Upper lobe of right lung (tissue), 1 donor: ENCODE measurements at places on chromosomes 16 and 17. TPM values are rescaled to one million over a fixed set of nuclear protein-coding genes. Genes with fewer than 3 reads are reported as not detected.

- no peak overlapping the region for H3K27ac ChIP-seq
- no peaks in the 10 kb centered on the region for H3K36me3 ChIP-seq
- no peaks in the 10 kb centered on the region for H3K27me3 ChIP-seq
- H3K4me3 ChIP-seq, result no peak overlapping the region
Observed at GRCh38 chr16:68466174-68466573, 17.9 kb upstream of the SMPD3 start.

The MRPL38 gene
- 85.5 TPM for total RNA-seq

DNA sequence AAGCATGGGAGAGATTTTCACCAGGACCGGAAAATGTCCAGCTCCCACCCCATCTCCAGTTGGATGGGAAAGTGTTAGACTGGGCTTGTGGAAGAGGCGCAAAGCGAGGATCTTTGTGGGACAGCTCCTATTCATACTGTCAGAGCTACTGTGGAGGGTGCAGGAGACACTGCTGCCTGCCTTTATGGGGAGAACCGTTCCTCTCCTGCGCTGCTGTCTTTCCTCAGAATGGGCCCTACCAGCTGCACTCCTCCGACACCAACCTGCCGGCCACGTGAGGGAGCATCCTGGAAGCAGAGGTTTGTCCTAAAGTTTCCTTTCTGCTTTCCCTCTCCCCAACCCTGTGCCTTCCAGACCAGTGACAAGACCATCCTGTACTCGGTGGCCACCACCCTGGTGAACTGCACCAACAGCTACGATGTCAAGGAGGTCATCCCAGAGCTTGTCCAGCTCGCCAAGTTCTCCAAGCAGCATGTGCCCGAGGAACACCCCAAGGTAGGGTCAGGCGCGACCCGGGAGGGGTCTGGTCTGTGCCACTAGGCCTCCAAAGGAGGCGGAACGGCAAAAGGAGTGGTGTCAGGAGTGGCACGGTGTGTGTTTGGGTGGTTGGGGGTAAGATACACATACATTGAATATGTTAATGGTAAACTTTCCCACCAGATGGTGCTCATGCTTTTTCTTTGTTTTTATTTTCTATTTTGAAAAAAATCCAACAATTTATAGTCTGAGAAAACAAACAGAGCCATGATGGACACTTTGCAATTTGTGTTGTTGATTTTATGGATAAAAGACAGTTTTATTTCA, 23.0 kb downstream of the SLC35G3 start:
- no peak for DNase-seq
- no peak overlapping the region for H3K27ac ChIP-seq
- peaks cover 8% of the 10 kb centered on the region for H3K4me1 ChIP-seq
- no peak overlapping the region for H3K4me3 ChIP-seq

DNA sequence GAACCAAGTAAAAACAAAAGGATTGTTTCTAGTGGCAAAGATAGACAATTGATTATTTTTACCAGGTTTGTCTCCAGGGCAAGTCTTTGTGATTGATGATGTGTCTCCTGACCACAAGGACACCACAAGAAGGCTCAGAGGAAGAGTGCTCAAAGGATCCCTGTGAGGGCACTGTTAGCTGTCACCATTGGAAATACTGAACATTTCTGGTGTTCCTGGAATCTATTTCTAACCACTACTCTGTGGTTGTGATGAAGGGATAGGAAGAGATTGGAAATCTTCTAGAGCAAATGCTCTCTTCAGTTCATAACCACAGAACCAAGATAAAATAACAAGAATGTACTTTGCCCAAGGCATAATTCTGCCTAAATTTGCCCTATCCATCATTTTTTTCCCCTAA, 15.3 kb downstream of the RNF43 start:
- H3K27ac ChIP-seq, result no peak overlapping the region
- DNase-seq, result no peak
- no peaks in the 10 kb centered on the region for H3K4me1 ChIP-seq
- H3K4me3 ChIP-seq, result no peak overlapping the region
- no peaks in the 10 kb centered on the region for H3K36me3 ChIP-seq

The TP53TG3F gene
- not detected for total RNA-seq

The SLC5A2 gene
- 3.1 TPM for total RNA-seq

DNA sequence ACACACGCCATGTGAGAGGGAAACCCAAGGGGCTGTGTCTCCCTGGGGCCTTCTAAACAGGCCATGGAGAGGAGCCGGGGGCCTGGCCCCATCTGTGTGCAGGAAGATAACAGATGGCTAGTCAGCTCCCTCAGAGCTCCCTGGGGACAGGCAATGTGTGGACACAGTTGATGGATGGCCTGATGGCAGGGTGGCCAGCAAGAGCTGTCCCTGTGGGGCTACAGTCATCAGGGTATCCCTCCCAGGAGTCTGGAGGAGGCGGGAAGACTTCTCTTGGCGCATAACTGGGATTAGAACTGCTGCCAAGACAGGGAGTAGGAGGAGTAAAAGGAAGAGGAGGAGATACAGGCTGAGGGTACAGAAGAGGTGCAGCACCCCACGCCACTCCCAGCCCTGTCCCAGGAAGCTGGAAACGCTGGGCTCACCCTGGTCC, 17.3 kb downstream of the MYO18A start:
- no peaks in the 10 kb centered on the region for H3K27me3 ChIP-seq
- peaks cover 15% of the 10 kb centered on the region for H3K36me3 ChIP-seq
- H3K27ac ChIP-seq, result no peak overlapping the region
- no peak for DNase-seq

- H3K27ac ChIP-seq, result no peak overlapping the region
- H3K36me3 ChIP-seq, result no peaks in the 10 kb centered on the region
- no peak overlapping the region for H3K4me3 ChIP-seq
- H3K27me3 ChIP-seq, result peaks cover 10% of the 10 kb centered on the region
- H3K4me1 ChIP-seq, result peaks cover 7% of the 10 kb centered on the region
Observed at GRCh38 chr17:63544467-63545301, 5.6 kb upstream of the DCAF7 start.

The HBA2 gene
- 248 TPM for total RNA-seq

The USP10 gene
- 59.6 TPM for total RNA-seq

- H3K4me1 ChIP-seq, result no peaks in the 10 kb centered on the region
- no peak overlapping the region for H3K27ac ChIP-seq
- no peak for DNase-seq
- no peaks in the 10 kb centered on the region for H3K36me3 ChIP-seq
- H3K27me3 ChIP-seq, result no peaks in the 10 kb centered on the region
Observed at GRCh38 chr16:52812678-52813556, 239.8 kb downstream of the CHD9NB start.

The HBQ1 gene
- total RNA-seq, result not detected

DNA sequence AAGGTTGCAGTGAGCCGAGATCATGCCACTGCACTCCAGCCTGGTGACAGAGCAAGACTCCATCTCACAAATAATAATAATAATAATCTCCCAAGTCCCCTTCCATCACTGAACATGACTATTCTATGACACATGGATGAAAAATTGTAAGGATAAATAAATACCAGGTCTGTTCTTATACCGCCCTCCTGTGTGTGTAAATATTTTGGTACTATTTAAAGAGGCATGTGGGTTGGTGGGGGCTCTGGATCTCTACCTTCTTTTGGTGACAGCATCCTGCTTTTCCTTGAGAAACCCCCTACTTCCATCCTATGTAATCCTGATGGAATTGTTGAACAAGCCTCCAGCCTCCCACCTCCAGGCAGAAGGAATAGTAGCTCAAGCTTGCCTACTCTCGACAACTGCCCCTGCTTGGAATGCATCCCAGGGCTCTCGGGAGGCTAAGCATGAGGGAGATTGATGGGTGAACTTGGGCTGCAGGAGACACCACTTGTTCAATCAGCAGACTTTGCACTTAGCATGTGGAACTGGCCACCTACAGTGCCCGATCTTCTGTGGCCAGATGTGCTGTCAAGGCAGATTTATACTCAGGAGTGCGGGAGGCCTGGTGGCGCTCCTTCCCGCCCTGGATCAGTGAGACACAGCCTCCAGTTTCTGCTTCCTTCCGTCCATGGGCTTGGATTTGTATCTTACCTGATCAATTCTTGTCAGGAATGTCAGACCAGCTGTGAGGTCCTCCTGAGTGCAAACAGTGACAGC, 287.4 kb downstream of the SLC39A11 start:
- no peak overlapping the region for H3K4me3 ChIP-seq
- H3K27ac ChIP-seq, result no peak overlapping the region
- H3K36me3 ChIP-seq, result no peaks in the 10 kb centered on the region
- no peaks in the 10 kb centered on the region for H3K4me1 ChIP-seq
- no peak for DNase-seq
- no peaks in the 10 kb centered on the region for H3K27me3 ChIP-seq

- no peak for DNase-seq
- H3K36me3 ChIP-seq, result no peaks in the 10 kb centered on the region
- H3K4me1 ChIP-seq, result no peaks in the 10 kb centered on the region
- no peak overlapping the region for H3K27ac ChIP-seq
- H3K27me3 ChIP-seq, result no peaks in the 10 kb centered on the region
Observed at GRCh38 chr17:51813140-51813783, 345.3 kb downstream of the CA10 start.

- H3K4me3 ChIP-seq, result no peak overlapping the region
- H3K27me3 ChIP-seq, result no peaks in the 10 kb centered on the region
- H3K4me1 ChIP-seq, result no peaks in the 10 kb centered on the region
- H3K27ac ChIP-seq, result no peak overlapping the region
- DNase-seq, result no peak
Observed at GRCh38 chr17:13690806-13691205, 89.1 kb upstream of the HS3ST3A1 start.

The KCNAB3 gene
- 5.9 TPM for total RNA-seq

GRCh38 chr16:23406546-23407240, 46.3 kb downstream of the COG7 start:
- H3K27me3 ChIP-seq, result no peaks in the 10 kb centered on the region
- no peak overlapping the region for H3K27ac ChIP-seq
- H3K36me3 ChIP-seq, result peaks cover 74% of the 10 kb centered on the region
- no peak overlapping the region for H3K4me3 ChIP-seq

DNA sequence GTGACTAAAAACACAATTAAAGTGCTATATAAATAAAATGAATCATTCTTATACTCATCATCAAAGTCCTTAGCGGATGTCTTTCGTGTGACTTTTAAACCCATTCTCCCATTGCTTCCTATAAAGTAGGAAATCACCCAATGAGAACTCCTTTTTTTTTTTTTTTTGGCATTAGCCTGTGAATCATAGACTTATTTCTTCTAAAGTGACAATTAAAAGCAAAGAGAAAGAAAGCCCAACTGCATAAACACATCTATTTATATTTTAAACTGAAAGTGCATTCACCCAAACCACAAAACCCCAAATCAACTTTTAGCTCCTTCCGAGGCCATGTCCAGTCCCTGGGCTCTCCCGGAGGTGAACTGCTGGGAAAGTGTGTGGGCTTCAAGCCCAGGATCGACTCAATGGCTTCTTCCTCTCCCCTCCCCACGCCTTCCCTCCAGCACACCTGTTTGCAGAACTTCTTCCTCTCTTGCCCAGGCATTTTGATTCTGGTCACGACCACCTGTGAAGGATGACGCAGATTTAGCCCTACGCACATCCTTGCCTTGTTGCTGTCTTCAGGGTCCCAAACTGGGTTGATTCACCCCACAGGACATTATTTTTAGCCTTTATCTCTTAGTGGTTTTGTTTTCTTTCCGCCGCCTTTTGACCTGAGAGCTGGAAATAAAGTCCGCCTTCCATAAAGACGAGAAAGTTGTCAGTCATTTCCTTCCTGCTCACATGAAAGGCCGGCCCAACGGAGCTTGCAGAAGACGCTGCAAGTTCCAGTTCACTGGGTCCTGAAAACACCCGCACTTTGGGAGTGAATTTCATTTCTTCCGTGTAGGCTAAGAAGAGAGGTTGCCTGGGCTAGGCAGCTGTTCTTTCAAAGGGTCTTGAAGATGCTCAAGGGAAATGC, 166.8 kb downstream of the MAP2K6 start:
- H3K36me3 ChIP-seq, result no peaks in the 10 kb centered on the region
- H3K4me1 ChIP-seq, result no peaks in the 10 kb centered on the region
- no peak overlapping the region for H3K4me3 ChIP-seq
- DNase-seq, result no peak
- no peak overlapping the region for H3K27ac ChIP-seq

The CD300E gene
- 6.5 TPM for total RNA-seq

DNA sequence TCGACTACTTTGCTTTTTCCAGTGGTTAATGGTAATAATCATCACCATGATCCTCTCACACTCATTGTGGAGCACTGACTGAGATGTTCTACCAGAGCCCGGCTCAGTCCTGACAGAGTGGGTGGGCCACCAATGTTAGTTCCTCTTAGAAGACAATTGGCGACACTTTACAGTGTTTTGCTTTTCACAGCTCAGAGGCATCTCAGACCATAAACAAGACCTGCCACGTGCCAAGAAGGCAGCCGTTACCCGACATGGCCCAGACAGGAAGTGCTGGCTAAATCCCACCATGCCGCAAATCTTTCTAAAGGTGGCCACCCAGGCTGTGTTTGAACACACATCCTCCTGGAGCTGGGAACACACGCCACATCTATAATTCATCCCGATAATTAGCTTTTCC, 103.7 kb downstream of the XYLT1 start:
- DNase-seq, result no peak
- H3K4me1 ChIP-seq, result peaks cover 57% of the 10 kb centered on the region
- no peaks in the 10 kb centered on the region for H3K36me3 ChIP-seq
- no peak overlapping the region for H3K4me3 ChIP-seq
- H3K27me3 ChIP-seq, result no peaks in the 10 kb centered on the region

The MT1G gene
- total RNA-seq, result 23.7 TPM

- H3K27ac ChIP-seq, result no peak overlapping the region
- H3K27me3 ChIP-seq, result no peaks in the 10 kb centered on the region
- DNase-seq, result no peak
- peaks cover 51% of the 10 kb centered on the region for H3K36me3 ChIP-seq
- peaks cover 19% of the 10 kb centered on the region for H3K4me1 ChIP-seq
Observed at GRCh38 chr17:44063704-44064639, 2.5 kb downstream of the LSM12 start.

DNA sequence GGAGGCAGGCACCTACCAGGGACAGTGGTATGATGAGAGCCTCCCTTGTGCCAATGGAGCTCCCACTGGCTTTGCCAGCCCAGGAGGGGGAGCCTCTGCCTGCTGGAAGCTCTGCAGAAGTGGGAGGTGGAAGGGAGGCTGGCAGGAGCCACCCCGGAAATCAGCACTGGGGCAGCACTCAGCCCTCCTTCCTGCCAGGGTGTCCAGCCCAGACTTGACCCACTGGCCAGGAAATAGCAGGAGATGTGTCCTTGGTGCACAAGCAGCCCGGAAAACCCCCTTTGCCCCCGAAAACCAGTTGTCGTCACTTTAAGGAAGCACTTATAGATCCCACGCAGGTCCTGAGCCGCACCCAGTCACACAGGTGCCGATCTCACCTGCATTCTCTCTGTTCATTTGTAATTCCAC, 49.3 kb upstream of the CACNG4 start:
- DNase-seq, result no peak
- no peak overlapping the region for H3K4me3 ChIP-seq
- H3K4me1 ChIP-seq, result no peaks in the 10 kb centered on the region
- no peak overlapping the region for H3K27ac ChIP-seq
- no peaks in the 10 kb centered on the region for H3K36me3 ChIP-seq
- H3K27me3 ChIP-seq, result no peaks in the 10 kb centered on the region
